ENCODE measurements at places on chromosomes 1 and 21.

GRCh38 chr1:212611000-212611948, 2.7 kb downstream of the ATF3 start:
- no peak overlapping the region for H3K4me3 ChIP-seq
- H3K27ac ChIP-seq = no peak overlapping the region
- H3K4me1 ChIP-seq = peaks cover 22% of the 10 kb centered on the region
- H3K36me3 ChIP-seq = no peaks in the 10 kb centered on the region
- peaks cover 17% of the 10 kb centered on the region for H3K27me3 ChIP-seq
- no peak for DNase-seq

- DNase-seq = no peak
- H3K27me3 ChIP-seq = no peaks in the 10 kb centered on the region
- H3K36me3 ChIP-seq = no peaks in the 10 kb centered on the region
- peaks cover 18% of the 10 kb centered on the region for H3K4me1 ChIP-seq
- no peak overlapping the region for H3K4me3 ChIP-seq
These were observed 57.1 kb downstream of the GIPC2 start for GRCh38 chr1:78102916-78103315.

DNA sequence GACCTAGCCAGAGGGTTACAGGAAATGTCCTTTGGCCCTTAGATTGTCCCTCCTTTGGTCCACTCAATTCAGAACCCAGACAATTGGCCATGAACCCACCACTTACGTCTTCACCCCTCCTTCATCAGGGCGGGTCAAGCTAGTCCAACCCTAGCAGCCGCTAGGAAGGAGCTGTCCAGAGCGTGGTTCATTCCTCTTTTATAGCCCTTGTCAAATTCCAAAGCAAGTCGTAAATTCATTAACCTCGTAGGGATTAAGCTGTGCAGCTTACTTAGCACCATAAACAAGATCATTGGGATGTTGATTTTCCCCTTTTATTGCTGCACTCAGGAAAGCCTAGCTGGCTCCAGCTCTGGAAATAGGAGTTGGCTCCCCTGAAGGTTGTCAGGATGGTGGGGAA, 90.1 kb downstream of the TMEM53 start:
- H3K27ac ChIP-seq = no peak overlapping the region
- no peak overlapping the region for H3K4me3 ChIP-seq
- H3K36me3 ChIP-seq = no peaks in the 10 kb centered on the region
- no peaks in the 10 kb centered on the region for H3K4me1 ChIP-seq
- no peak for DNase-seq
- peaks cover 12% of the 10 kb centered on the region for H3K27me3 ChIP-seq

GRCh38 chr1:178490967-178491366, 5.8 kb downstream of the CLEC20A start:
- no peak for DNase-seq
- H3K4me1 ChIP-seq = no peaks in the 10 kb centered on the region
- H3K27me3 ChIP-seq = no peaks in the 10 kb centered on the region
- no peak overlapping the region for H3K4me3 ChIP-seq
- H3K27ac ChIP-seq = no peak overlapping the region
- no peaks in the 10 kb centered on the region for H3K36me3 ChIP-seq

- DNase-seq = no peak
- no peaks in the 10 kb centered on the region for H3K36me3 ChIP-seq
These were observed 4.7 kb downstream of the ZNF648 start for GRCh38 chr1:182056601-182057366.

DNA sequence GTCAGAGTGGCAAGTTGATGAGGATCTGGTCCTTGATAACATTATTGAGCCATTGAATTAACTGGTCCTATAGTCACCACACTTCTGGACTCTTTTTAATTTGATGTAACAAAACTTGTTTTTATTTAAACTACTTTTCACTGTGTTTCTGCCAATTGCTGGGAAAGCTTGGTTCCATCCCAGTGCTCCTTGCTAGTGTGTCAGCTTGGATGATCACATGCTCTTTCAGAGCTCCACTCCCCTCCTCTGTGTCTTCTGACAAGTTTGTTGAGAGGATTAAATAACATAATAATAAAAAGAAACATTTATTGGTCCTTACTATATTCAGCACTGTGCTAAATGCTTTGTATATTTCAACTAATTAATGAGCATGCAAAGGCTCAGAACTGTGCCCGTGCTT, 448.5 kb upstream of the B3GALT2 start:
- no peak for DNase-seq
- no peaks in the 10 kb centered on the region for H3K4me1 ChIP-seq
- no peaks in the 10 kb centered on the region for H3K27me3 ChIP-seq
- H3K36me3 ChIP-seq = no peaks in the 10 kb centered on the region
- no peak overlapping the region for H3K4me3 ChIP-seq
- H3K27ac ChIP-seq = no peak overlapping the region

- H3K4me1 ChIP-seq = peaks cover 11% of the 10 kb centered on the region
- no peaks in the 10 kb centered on the region for H3K27me3 ChIP-seq
- H3K27ac ChIP-seq = no peak overlapping the region
- no peak overlapping the region for H3K4me3 ChIP-seq
- no peaks in the 10 kb centered on the region for H3K36me3 ChIP-seq
These were observed 35.8 kb downstream of the CCN1 start for GRCh38 chr1:85616364-85616705.

DNA sequence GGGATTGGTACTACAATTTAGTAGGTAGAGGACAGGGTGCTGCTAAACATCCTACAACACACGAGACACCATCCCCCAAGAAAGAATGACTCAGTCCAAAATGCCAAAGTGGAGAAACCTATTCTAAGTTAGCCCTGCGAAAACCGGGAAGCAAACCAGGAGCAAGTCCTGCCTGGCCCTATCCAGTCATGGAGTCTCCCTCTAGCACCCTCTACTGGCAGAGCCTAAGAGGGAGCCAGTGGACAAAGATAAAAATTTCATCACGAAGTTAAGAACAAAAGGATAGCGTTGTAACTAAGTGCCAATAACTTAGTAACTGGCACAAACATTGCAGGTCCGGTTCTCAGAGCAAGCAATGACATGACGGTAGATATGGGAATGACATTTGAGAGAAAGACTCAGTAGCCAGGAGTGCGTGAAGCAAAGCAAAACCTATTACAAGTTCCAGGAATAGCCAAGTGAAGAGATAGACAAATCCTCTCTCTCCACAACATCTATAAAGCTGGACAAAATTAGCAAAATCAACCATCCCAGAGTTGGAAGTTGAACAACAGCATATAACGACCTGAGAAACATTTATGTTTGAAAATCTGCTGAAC, 383.5 kb downstream of the OMA1 start:
- peak; percentile 10 for DNase-seq
- H3K4me1 ChIP-seq = peaks cover 4% of the 10 kb centered on the region
- no peaks in the 10 kb centered on the region for H3K27me3 ChIP-seq
- H3K36me3 ChIP-seq = no peaks in the 10 kb centered on the region

DNA sequence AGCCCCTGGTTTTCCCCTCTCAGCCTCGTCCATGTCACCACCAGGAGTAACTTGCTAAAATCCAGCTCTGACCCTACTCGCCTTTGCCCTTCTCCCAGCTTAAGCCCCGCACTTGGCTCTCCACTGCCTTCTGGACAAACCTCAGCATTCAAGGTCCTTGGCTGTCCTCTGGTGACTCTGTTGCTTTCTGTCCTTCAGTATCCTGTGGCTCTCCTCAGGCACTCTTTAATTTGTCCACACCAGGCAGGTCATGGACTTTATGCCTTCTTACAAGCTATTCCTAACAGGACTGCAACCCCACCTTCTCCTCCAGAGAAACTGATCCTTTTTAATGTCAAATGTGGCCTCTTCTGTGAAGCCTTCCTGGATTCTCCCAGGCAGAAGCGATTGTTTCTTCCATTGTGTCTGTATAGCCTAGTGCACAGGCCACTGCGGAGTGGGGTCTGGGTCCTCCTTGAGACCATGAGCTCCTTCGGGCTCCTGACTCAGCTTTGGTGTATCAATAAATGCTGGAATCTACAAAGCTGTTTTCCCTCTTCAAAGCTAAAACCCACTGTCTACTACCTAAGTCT, 26.7 kb upstream of the CTPS1 start:
- H3K36me3 ChIP-seq = no peaks in the 10 kb centered on the region
- H3K4me1 ChIP-seq = no peaks in the 10 kb centered on the region
- H3K27ac ChIP-seq = no peak overlapping the region
- no peak for DNase-seq

All from gastrocnemius medialis (tissue), 4 donors.